ENCODE measurements at places on chromosomes 12 and 14.

DNA sequence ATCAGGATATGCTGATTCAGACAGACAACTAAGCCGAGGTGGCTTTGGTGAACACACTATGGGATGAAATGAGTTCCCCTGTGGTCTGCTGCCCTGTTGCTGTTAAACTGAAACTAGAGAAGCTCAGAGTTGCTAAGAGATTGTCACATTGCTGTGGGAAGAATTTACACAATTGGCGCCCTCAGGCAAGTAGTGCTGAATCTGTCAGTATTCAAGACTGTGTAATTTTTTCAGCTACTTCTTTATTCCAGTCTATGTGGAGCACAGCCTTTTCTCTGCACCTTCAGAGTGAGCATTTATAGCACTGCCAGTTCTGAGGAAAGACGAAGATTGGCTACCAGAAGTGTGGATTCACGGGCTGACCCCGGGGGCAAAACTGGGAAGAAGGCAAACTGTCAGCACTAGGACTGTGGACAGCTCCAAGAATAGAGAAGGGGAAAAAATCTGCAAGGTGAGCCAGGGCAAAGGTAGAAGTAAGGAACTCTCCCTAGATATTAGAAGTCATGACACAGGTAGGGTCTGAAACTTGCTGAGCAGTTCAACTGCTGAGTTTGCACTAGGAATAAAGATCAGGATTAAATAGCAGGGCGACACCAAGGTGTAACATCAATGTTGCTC lies 218.8 kb upstream of the TMPO start:
- DNase-seq: no peak

DNA sequence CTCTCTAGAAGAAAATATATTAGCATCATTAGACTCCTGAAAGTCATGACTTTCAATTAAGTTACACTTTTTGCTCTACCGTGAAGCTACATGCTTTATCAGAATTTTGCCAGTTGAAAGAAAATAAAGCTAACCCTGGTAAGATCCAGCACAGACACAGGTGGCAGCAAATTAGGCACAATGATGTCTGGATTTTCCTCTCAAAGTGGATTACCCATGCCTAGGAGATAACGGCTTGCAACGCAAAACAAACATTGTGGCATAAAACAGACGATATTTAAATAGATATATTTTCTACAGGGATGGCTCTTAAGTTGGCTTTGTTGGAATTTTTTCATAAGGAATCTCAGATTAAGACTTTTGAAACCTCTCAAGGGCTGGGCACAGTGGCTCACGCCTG lies 33.4 kb downstream of the BCAT1 start:
- no peak for DNase-seq

- DNase-seq: no peak
These were observed 24.4 kb upstream of the BTBD6 start for GRCh38 chr14:105223770-105224544.

- DNase-seq: no peak
These were observed 777.9 kb downstream of the FSCB start for GRCh38 chr14:43729143-43729542.

GRCh38 chr12:108356835-108357806 lies 18.0 kb upstream of the CMKLR1 start:
- DNase-seq: no peak

DNA sequence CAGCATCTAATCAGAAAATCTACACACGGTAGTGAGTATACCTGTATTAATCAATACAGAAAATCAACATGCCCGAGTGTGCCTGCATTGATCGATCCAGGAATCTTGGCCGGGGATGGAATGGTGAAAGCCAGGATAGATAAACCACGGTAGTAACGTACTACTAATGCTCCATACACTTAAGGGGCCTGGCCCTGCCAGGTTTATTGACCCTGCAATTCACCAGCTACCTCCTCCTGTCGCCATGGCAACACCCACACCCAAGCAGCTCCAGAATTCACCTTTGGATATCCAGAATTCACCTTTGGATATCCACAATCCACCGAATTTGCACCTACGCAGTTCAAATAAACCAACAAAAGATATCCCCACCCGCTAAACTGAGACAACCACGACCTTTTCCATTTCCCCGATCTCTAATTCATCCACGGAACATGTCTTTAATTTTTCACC lies 14.8 kb upstream of the CALM1 start:
- no peak for DNase-seq
